ENCODE measurements at places on chromosomes 7 and 10.

DNA sequence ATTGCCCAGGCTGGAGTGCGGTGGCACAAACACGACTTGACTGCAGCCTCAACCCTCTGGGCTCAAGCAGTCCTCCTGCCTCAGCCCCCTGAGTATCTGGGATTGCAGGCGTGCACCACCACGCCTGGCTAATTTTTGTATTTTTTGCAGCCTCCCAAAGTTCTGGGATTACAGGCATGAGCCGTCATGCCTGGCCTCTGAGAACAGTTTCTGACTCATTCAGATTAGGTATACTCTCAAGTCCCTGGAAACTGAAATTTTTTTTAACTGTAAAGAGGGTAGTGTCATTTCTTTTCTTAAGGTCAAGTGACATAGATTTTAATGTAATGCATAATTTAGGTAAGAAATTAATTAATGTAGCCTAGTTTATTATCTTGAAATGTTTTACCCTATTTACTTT, 104.7 kb downstream of the SEPTIN7 start:
- no peak for DNase-seq

DNA sequence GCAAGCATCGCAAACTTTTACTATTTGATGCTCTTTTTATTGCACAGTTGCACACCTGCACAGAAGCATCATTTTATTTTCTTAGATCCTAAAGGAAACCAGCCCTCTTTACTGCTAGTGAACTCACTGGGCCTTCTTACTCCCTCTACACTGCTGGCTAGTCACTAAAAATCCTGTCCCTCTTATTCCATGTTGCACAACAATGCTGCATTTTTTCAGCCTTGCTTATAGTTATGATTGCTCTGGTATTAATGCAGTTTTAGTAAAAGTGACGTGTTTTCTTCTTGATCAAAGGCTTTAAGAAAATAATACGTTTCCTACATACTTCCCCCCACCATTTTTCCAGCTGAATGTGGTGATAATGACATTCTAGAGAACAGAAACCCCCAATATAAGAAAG, 132.9 kb upstream of the FAM3C start:
- DNase-seq = no peak

DNA sequence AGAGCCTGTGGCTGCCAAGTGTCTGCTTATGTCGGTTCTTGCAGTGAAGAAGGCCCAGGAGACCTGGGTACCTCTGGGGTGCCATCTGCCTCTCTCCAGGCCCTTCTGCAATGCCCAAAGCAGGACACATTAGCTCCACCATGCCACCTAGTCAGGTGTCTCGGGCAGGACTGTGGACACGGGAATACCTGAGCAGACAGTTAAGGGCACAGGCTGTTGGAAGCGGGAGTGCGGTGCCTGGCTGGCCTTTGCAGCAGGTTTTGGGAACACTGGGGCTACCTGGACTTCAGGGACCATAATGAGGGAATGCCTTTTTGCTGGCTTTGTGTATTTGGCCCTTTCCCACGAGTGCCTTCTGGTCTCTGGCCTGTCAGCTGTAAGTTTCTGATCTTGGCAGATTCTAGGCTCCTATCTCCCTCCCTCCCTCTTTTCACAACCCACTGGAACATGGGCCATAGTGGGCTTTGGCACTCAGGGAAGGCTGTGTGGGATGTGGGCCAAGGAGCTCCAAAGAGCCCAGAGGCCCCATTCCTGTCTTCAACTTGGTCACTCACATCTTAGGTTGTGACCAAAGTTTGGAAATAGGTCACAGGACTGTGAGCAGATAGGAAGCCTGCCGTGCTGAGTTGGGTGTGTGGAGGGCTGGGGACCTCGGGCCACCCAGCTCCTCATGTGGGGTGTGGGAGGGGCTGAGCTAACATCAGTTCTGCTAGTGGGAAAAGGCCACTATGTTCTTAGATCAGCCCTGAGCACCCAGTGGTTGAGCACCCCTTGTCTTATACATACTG, 41.5 kb upstream of the CXCL12 start:
- no peak for DNase-seq

GRCh38 chr7:105911961-105912575, 35.7 kb upstream of the ATXN7L1 start:
- no peak for DNase-seq

DNA sequence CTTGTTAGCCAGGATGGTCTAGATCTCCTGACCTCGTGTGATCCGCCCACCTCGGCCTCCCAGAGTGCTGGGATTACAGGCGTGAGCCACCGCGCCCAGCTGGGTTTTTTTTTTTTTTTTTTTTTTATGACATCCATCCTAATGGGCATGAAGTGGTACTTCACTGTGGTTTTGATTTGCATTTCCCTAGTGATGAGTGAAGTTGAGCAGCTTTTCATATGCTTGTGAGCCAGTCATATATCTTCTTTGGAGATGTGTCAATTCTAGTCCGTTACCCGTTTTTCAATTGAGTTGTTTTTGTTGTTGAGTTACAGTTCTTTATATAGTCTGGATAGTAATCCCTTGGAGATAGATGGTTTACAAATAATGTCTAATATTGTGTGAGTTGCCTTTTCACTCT, 127.7 kb downstream of the SMURF1 start:
- no peak for DNase-seq

GRCh38 chr10:98013122-98013521, 17.3 kb downstream of the CRTAC1 start:
- DNase-seq = no peak

DNA sequence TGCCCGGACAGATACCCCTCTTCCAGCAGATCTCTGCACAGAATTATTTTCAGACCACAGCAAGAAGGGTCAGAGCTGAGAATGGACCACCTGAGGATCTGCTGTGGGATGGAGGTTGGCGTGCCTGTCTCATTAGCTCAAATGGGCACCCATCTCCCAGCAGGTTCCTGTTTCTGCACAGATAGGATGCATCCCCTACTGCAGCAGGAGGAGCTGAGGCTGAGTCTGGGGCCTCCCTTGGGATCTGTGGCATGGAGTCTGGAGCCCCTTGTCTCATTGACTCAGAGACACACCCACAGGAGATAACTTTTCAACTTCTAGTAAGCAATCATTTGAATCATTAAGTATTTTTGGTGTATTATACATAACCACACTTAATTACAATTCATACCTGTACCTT, 212.7 kb downstream of the ADK start:
- DNase-seq = no peak

- DNase-seq = no peak
These were observed 102.1 kb upstream of the DDC start for GRCh38 chr7:50667338-50667737.

DNA sequence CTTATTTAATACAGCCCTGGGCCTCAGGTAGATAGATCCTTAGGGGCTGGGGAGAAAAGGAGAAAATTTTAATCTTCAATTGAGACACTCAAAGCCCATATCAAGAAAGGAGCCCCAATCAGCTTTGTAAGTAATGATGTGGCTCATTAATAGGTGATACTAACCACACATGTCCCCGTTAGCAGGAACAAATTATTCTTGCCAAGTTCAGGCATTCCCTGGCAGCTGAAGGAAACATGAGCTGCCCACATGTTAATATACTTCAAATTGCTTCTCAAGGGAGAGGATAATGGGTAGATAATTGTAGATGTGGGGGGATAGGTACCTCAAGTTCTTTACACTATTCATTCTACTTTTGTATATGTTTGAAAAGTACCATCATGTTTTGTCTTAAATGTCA, 14.5 kb downstream of the IFIT5 start:
- DNase-seq = no peak

DNA sequence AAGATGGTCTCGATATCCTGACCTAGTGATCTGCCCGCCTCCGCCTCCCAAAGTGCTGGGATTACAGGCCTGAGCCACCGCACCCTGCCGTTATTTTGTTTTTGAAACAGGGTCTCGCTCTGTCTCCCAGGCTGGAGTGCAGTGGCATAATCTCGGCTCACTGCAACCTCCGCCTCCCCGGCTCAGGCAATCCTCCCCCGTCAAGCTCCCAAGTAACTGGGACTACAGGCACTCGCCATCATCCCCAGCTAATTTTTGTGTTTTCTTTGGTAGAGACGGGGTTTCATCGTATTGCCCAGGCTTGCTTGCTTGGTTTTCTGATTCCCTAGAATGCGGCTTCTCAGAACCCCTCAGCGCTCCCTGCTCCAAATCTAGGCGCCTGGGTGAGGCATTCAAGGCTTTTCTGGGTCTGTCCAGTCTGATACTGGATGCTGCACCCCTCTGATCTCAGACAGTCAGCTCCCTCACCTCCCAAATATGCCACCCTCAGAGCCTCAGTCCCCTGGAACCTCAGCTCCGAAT, 1.3 kb downstream of the TFR2 start:
- DNase-seq = no peak

DNA sequence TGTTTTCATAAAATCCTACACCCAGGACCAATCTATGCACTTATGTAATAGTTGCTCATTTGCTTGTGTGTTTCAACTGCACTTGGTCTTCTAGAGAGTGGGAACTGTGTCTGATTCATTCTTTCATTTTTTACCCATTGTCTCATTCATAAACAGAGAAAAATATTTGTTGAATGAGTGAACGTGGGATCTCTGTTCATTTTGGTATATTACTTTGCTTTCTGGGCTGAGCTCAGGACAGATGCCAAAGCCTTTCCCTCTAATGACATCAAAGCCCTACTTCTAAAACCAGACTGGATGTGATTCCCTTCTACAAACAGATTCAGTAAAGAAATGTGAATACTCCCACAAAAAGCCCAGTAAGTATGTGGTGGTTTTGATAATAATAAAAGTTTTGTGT, 145.2 kb downstream of the ST7 start:
- DNase-seq = no peak

DNA sequence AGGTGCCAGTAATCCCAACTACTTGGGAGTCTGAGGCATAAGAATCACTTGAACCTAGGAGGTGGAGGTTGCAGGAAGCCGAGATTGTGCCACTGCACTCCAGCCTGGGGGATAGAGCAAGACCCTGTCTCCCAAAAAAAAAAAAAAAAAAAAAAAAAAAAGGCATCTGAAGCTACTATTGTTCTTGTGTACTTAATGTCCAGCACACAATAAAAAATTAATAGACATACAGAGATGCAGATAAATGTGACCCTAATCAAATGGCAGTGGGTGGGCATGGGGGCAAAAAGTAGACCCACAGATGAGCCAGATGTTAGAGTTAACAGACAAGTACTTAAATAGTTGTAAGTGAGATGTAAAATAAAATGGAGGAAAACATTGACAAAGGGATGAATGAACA, 7.7 kb upstream of the KCNK18 start:
- no peak for DNase-seq

- DNase-seq = peak; percentile 60
These were observed 15.6 kb downstream of the ATG9B start for GRCh38 chr7:151008511-151009323.

DNA sequence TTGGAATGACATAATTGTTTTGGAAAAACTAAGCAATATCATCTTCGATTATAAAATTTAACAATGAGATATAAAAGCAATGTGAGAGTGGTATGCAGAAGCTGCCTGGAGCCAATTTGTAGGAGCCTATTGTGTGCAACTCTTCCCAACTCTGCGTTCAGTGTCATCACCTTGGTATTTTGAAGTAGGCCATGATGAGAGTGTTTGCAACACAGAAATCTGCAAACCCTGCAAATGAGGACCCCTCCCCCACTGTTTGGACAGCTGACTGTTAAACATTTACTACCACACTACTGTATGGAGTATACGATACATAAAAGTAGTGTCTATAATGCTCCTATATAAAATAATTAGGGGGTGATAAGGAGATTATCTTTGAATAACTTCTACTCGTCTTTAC, 531.3 kb downstream of the ATRNL1 start:
- DNase-seq = no peak

DNA sequence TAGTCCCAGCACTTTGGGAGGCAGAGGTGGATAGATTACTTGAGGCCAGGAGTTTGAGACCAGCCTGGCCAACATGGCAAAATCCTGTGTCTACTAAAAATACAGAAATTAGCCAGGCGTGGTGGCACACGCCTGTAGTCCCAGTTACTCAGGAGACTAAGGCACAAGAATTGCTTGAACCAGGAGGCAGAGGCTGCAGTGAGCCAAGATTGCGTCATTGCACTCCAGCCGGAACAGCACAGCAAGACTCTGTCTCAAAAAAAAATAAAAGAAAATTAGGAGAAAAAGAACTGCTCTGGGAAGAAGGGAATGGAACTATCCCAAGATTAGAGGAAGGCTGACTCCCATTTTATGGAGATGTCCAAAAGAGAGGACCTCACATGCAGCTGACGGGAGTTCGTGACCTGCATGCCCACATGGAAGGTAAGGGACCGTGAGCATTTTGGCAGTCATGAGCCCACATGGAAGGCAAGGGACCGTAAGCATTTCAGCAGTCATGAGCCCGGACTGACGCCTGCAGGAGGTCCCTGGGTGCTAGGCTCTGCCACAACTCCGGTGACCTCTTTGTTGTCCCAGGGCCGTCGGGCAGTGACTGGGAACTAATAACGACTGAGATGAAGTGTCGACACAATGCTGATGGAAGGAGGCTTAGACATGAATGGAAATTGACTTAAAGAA, 18.6 kb upstream of the GTPBP4 start:
- DNase-seq = no peak

DNA sequence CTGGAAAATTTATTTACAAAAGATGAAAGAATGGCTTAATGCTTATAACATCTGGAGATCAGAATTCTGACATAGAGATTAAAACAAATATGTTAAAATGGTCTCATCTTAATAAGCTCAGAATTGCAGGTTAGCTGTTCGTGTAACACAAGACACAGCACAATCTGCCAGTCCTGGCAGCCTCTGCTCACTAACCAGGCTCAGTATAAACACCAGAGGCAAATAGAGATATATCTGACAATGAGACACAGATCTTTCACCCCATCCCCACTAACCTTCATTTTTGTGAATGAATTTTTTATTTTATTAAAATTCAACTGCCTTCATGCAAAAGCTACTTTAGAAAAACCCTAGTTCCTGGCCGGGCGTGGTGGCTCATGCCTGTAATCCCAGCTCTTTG, 51.8 kb downstream of the RELN start:
- no peak for DNase-seq

DNA sequence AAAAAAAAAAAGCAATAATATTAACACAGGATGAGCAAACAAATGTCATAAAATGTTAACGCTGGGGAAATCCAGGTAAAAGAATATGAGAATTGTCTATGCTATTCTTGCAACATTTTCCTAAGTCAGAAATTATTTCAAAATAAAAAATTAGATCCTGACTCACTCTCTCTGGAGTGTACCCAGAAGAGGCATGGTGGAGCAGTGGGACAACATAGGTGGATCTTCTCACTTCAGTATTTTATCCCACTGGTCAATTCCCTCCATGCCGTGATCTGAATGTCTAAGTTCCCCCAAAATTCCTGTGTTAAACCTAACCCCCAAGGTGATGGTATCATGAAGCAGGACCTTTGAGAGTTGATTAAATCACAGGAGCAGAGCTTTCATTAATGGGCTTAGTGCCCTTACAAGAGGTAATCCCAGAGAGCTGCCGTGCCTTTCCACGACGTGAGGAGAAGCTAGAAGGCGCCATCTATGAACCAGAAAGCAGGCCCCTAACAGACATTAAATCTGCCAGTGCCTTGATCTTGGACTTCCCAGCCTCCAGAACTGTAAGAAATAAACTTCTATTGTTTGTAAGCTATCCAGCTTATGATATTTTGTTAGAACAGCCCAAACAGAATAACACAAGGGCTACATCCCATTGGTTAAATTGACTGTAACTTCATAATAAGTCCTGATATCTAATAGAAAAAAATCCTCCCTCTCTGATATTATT, 35.2 kb downstream of the USP6NL start:
- DNase-seq = no peak

Measured in T-helper 2 cell (primary cell).